ENCODE measurements at places on chromosomes 7 and 10.
A peak's percentile ranks its signal among the peaks of the same experiment; 100 is the strongest.

- DNase-seq, result no peak
Observed at GRCh38 chr10:16001581-16001980, 141.3 kb upstream of the MINDY3 start.

GRCh38 chr7:89028319-89028718 lies 232.8 kb upstream of the TEX47 start:
- no peak for DNase-seq

- no peak for DNase-seq
Observed at GRCh38 chr10:110363572-110364411, 59.1 kb upstream of the SMNDC1 start.

DNA sequence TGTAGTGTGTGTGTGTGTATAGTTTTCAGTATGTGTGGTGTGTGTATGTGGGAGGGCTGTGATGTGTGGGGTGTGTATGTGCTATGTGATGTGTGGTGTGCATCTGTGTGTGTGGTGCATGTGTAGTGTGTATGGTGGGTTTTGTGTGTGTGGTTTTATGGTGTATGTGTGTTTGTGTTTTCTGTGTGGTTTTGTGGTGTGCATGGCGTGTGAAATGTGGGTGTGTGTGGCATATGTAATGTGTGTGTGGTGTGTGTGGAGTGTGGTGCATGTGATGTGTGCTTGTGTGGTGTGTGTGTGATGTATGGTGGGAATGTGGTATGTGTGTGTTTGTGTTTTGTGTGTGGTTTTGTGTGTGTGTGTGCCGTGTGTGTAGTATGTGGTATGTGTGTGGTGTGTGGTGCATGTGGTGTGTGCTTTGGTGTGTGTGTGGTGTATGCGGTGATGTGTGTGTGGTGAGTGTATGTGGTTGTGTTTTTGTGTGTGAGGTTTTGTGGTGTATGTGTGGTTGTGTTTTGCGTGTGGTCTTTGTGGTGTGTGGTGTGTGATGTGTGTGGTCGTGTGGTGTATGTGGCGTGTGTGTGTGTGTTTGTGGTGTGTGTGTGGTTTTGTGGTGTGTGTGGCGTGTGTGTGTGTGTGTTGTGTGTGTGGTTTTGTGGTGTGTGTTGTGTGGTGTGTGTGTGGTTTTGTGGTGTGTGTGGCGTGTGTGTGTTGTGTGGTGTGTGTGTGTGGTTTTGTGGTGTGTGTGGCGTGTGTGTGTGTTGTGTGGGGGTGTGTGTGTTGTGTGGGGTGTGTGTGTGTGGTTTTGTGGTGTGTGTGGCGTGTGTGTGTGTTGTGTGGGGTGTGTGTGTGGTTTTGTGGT lies 18.0 kb upstream of the PPP2R2D start:
- no peak for DNase-seq

DNA sequence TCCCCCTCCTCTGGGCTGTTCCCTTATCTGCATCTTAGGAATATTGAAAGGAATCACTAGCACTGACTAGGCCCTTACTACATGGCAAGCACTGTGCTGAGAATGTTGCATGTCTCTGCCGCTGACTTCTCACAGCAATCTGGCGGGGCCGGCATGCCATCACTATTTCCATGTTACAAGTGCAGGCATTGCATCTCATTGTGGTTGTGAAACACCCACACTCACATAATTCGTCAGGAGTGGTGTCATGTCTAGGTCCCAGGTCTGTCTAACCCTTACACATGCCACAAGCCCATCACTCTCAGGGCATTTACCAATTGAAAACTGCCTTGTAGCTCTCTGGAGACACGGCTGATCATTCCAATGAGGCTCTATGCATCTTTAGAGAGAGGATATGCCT lies 8.5 kb upstream of the IL2RA start:
- no peak for DNase-seq

DNA sequence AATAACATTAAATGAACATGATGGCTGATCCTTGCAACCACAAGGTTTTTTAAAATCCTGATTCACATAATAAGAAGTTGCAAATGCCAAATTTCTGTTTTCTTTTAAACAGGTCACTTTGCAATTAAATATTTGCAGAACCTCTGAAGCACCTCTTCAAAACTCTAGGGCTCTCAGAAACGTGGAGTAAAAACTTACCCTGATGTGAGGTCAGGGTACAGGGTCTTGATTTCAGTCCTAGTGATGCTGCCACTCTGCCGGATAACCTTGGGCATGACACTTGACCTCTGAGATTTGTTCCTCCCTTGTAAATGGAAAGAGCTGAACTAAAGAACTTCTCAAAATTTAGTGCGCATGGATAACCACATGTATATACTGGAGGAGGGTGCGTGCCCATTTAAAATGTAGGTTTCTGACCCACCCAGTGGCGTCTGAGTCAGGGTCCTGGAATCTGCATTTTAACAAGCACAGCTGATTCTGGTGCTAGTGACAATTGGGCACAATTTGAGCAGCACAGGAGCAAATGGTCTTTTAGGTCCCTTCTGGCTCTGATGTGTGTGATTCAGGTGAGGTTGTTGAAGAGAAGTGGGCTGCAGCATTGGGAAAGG lies 35.5 kb upstream of the TNPO3 start:
- DNase-seq, result no peak

DNA sequence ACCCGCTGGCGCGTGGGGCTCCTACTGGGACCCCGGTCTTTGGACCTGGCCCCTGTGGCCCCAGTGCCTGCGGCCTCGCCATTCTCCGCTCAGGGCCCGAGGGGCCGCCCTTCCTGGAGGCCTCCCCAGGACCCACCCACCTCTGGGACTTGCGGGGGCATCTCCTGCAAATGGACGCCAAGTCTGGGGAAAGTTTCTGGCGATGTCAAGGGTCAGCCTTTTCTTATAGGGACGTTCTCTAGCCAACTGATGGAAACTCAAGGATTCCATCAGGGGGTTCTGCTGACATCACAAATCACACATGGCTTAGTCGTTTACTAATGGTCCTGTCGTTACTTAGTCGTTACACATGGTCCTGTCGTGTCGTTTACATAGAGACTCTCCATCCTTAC lies 57.7 kb upstream of the RHOBTB1 start:
- no peak for DNase-seq

- DNase-seq, result no peak
Observed at GRCh38 chr7:373818-374705, 84.1 kb downstream of the FOXL3 start.

- no peak for DNase-seq
Observed at GRCh38 chr10:89555688-89556445, 20.5 kb upstream of the SLC16A12 start.

GRCh38 chr7:93373537-93373936 lies 141.4 kb downstream of the VPS50 start:
- DNase-seq, result no peak

DNA sequence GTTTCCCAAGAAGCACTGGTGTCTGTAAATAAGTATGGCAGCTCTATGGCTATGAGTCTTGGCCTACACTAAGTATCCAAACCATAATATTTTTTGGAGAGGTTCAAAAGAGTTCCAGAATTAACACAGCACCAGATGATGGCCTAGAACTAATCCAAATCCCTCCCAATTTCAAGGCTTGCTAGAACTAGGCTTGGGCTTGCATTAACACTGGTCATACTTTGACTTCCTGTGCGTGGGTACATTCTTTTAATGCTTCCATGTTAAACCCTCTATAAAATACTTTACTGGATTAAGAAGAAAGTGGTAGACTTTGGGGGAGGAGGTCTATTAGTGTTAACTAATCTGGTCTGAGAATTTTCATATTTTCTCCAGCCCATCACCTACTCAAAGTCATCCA lies 3.1 kb downstream of the AASS start:
- no peak for DNase-seq

- DNase-seq, result no peak
Observed at GRCh38 chr7:96869538-96869937, 135.8 kb upstream of the DLX6 start.

DNA sequence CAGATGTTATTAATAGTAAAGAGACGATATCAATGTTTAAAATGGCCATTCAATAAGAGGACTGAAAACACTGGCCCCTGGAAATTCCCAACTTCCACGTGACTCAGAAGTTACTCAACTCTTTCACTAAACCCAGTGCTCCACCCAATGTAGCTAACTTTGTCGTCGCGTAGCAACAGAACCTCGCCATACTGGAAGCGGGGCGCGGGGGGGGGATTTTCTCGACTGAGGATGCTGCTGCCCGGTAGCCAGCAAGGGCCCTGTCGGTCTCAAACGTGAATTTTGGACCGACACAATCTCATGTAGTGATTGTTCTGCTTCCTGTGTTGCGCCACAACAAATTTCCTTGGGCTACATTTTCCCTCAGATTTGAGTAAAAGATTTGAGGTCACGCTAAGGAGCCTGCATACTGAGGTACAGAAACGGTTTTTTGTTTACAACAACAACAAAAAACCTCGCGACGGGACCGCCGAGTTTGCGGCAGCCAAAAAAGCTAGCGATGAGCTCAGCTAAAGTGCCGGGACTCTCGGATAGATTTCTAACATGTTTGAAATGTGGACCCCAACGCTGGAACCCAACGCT lies 977 bp upstream of the SFR1 start:
- peak; percentile 79 for DNase-seq

GRCh38 chr10:381805-382204 lies 246.6 kb downstream of the ZMYND11 start:
- no peak for DNase-seq

DNA sequence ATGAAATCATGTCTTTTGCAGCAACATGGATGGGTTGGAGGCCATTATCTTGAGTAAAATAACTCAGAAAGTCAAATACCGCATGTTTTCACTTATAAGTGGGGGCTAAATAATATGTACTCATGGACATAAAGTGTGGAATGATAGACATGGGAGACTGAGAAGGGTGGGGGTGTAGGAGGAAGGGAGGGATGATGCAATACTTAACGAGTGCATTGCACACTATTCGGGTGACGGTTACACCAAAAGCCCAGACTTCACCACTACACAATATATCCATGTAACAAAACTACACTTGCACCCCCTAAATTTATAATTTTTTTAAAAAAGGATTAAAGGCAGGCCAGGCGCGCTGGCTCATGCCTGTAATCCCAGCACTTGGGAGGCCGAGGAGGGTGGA lies 13.6 kb downstream of the LGI1 start:
- DNase-seq, result no peak

GRCh38 chr7:84614821-84615501 lies 420.4 kb upstream of the SEMA3A start:
- no peak for DNase-seq

DNA sequence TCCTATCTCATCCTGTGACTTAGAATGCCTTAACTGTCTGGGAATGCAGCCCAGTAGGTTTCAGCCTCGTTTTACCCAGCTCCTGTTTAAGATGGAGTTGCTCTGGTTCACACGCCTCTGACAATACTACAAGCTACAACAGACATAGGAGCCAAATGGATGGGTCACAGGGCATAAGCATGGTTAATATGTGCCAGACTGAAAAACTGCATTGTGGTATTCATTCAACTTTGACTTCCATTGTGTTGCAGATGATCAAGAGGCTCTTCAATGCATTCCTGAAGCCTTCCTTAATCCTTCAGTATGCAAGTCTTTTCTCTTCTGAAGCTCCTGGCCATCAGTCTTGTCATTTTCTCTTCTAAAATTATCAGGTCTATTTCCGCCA lies 20.3 kb upstream of the RNF32 start:
- no peak for DNase-seq

DNA sequence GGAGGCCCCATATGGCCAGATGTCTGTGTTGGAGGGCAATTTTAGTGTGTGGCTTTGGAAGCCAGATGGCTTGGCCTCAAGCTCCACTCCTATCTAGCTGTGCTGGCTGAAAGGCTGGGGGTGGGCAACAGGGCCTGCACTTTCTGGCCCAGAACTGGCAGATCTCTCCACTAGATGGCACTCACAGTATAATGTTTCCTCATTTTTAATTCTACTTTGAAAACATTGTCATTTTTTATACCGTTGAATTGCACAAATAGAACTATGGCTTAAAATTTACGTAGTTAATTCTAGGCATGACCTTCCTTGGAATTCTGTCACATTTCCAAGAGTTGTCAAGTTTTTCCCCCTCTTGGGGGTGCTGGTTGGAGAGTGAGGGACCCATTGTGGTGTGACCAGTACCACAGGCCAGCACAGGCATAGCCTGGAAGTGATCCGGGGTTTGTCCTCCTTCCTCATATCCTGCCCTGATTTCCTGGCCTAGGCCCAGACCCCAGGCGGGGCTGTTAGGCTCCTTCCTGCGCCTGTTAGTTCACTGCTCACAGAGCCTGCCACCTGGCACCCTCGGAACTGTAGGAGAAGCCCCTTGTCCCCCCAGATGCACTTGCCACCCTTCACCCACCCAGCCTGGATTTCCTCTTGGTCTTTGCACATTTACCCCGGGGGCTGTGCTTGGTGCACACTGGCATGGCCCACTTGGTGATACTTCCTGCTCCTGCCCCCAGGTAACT lies 52.8 kb downstream of the ARHGAP22 start:
- DNase-seq, result peak; percentile 63

DNA sequence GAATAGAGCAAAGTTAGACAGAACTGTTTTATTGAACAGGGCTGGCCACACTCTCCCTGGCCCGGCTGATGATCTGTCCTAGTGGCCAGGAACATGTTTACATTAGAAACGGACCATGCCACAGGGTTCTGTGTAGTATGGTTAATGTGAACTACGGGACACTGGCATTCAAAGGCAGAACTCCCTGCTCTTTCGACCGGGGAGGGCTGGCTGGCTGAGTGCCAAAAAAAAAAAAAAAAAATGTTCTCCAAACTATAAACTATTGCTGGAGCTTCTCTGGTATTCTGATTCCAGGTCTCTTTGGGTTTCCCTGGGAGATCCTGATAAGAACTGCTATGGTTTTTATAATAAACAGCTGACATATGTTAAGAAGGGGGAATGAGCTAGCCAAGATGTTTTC lies 1262.6 kb upstream of the SORCS1 start:
- no peak for DNase-seq

DNA sequence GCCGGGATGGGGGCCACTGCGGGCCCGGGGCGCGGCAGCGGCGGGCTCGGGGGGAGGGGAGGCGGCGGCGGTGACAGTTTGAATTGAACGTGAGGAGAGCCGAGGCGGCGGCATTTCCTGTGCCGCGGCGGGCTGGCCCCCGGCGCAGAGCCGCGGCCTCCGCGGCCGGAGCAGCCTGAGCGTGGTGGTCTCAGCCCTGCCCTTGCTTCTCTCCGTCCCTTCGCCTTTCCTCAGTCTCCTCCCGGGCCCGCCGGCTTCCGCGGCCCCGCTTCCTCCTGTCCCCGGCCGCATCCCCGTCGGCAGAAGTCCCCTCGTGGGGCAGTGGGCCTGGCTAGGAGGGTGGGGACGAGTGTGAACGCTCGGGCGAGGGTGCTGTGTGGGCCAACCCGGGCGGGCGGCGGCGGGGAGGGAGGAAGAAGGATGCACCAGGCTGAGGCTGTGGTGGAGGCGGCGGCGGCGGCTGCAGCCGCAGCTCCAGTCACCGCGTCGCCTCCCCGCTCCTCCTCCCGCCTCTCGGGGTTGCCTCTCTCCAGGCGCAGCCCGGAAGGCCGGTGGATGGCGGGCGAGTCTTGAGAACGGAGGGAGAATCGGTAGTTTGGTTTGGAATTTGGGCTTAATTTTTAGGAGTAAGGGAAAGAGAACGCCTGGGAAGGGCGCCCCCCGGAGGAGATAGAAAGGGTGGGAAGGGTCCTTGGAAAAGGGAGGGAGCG lies 690 bp downstream of the SEPTIN7 start:
- peak; percentile 72 for DNase-seq

- DNase-seq, result no peak
Observed at GRCh38 chr10:86393362-86393761, 26.8 kb upstream of the GRID1 start.

Measured in cerebellar cortex (tissue), 1 donor.